ENCODE measurements at places on chromosomes 7 and 10.

DNA sequence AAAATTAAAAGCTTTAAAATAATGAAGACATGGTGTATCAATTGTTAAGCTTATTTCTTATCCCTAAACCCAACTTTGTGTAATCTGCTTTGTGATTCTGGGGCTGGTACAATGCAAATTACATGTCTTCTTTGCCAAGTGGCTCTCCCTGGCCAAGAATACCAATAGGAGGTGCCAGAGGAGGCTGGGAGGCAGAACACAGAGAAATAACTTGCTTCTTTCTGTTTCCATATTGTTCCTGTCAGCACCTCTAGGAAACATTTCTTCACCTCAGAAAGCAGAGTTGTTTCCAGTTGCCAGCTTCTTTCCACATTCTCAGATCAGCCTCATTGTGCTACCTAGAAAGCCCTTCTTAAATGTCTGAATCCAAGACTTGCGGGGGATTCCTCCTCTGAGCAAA is 174.4 kb downstream of the MDFIC start:
- DNase-seq: no peak

DNA sequence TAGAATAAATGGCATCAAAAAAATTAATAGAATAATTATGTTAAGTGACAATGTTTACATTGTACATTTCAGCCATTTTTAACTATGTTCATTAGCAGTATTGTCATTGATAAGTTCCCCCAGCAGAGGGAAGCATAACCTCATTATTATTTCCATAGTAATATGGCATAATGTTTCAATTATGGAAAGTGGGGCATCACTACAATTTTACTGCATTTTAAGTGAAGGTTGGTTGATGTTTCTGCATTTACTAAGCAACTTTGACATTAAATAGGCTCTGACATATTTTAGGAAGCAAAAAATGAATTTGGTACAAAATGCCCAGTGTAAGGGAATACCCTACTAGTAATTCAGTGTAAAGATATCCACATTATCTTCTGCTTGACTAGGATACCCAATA is 218.3 kb downstream of the SEMA3A start:
- DNase-seq: no peak

DNA sequence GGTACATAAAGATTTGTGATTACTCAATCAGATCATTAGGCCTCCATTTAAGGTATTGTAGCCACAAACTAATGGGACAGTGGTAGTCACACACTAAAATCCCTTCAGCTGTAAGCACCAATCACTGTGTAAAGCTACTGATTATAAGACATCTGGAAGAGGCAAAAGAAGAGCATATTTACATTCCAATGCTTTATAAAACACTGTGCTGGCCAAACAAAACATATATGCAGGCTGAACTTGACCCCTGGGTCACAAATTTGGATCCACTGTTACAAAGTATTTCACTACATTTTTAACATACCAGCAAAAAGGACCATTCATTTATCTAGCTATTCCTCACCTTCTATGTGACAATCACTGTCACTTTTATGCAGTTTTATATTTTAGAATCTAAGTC is 41.4 kb upstream of the ANLN start:
- peak; percentile 65 for DNase-seq

DNA sequence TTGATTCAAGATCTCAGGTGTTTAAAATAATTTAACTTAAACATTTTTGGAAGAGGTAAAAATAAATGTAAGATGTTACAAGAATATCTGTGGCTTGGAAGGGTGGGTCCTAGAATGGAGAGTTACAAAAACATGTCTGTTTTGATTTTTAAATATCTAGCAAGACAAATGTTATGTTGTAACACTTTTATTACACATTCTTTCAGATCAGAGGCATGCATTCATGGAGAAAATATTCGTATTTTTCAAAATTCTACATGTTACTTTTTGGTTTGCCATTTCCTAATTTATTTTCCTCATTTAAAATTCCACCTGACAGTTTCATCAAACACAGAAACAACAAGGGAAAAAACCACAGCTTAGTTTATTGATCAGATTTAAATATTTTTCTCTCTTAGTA is 10.0 kb downstream of the WBP1L start:
- DNase-seq: no peak

DNA sequence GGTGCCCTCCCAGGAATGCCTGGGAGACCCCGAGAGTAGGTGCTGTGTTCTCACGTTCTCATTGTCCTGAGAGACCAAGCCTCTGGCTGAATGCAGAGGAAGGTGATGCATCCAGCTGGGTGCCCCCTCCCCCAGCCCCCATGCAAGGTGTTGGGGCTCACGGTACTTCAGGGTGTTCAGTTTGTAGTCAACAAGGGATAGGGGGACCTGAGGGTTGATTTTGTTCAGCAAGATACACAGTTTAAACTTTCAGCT is 60.4 kb upstream of the DUSP5 start:
- no peak for DNase-seq

DNA sequence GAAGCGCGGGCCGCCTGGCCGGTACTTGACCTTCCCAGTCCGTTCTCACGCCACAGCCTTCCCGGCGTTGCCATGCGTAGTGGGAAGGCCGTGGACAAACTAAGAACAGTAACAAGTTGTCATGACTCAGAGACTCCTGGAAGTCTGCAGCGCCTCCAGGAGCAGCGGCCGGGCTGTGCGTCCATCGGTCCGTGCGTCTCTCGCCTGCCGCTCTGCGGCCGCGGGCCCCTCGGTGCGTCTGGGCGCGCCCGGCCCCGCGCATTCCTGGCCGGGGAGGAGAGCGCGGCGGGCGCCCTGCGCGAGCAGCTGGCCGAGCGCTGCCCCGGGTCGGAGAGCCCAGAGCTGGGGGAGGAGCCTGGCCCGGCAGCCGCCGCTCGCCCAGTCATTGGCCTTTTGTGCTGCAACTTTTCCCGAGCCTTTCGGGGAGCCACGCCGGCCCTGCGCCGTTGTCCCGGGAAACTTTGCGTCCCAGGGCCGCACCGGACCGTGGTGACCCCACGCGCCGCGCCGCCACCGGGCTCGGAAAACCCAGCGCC is 123.7 kb downstream of the TACC2 start:
- peak; percentile 90 for DNase-seq

DNA sequence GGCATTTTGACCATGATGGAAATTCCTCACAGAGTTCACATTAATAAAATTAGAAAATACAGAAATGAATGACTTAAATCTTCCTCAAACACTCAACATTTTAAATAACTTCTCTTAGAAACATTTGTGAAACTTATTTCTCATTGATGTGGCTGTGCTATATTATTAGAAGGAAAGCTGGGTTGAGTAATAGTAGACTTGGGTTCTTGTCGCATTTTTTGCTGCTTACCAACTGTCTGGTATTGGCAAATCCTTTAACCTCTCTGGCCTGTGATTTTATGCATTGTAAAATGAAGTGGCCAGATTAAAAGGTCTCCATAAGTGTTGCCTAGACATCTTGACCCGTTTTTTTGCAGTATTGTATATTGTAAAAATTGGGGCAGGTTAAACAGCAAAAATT is 66.5 kb downstream of the VPS50 start:
- peak; percentile 46 for DNase-seq

DNA sequence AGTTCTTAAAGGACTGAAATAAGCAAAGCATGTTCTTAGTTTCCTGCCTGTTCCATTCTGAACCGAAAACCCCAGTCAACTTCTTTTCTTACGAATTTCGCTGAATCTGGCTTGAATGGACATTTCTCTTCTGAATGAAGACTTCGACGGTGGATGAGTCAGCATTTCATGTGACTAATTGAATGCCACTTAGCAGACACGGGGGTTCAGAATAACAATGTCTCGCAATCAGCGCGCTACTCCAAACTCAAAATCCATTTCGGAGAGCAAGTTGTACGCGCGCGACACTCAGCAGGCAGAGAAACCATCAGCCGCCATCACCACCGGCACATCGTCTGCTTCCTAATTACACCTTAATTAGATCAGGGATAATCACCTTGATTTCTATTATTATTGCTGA is 239.0 kb upstream of the KLF6 start:
- DNase-seq: peak; percentile 67

- DNase-seq: no peak
Observed at GRCh38 chr10:110361800-110362456, 57.2 kb upstream of the SMNDC1 start.

GRCh38 chr7:32519763-32520162 is 24.5 kb downstream of the AVL9 start:
- no peak for DNase-seq

DNA sequence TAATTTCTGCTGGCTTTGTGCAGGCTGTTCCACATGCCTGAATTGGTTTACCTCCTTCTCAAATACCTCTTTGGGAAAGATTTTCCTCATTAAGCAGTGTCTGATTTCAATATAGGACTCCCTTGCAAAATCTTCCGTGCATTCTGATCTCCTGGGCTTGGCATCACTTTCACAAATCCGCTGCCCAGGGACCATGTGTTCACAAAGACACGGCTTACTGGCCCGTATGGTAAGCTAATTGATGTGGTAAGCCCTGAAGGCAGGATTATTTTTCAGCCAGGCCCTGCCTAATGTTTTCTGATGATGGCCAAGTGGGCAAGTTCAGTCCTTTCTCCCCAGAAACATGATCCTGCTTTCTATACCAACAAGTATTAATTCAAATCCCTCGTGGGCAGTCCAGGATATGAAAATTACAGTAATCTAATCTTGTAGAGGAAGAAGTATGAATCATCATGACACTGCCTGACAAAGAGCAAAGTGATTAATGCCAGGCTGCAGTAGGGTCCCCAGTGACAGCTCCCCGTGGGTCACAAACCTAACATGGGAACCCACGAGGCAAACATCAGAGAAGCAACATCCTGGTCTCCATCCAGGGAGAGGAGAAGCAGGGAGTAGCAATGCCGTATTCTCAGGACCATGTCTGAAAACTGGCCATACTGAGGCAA is 11.6 kb upstream of the SVIL start:
- DNase-seq: peak; percentile 75

GRCh38 chr10:34729619-34730018 is 85.5 kb downstream of the PARD3 start:
- DNase-seq: no peak

DNA sequence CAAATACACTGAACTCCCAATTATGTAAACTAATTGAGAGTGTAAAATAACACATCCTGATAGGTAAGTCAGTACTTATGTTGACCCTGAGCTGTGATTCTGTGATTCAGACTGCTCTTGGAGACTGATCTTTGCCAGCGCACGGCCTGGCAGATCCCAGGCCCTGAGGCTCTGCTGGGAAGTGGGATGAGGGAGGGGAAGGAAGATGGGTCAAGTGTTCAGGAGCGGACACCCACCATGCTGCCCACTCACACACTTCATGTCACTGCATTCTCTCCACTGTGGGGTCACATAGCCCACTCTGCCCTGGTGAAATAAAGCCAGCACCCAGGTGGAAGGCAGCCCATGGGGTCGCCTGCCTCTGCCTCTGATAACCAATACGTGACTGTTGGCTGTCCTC is 226.2 kb downstream of the TNS3 start:
- no peak for DNase-seq

GRCh38 chr10:77386838-77387237 is 250.8 kb downstream of the KCNMA1 start:
- DNase-seq: peak; percentile 74

- peak; percentile 99 for DNase-seq
Observed at GRCh38 chr10:53314876-53315275, 542.3 kb upstream of the MBL2 start.

Data from brain microvascular endothelial cell (primary cell).